ENCODE measurements at places on chromosomes 3 and 15.

DNA sequence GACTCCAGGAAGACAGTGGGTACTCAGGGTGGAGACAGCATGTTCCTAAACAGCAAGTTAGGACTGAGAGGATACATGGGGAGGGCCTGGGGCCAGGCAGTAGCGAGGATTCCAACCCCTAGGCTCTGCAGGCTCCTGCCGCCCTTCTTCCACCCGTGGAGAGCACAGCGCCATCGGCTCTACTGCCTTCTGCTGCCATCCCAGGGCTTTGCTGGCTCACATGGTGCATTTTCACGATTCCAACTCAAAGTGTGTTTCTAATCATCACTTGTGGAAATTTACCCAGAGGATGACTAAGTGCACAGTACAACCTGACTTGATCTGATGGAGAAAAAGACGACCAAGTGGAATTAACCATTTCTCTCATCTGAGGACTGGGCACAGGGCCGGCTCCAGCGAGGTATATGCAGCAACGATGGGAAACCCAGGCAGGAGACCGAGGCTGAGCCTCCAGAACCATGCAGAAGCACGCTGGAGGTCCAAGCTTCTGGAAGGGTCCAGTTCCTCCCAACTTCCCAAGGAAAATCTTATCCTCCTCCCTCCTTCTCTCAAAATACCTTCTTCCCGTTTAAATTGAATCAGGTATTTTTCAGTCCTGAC, 104.6 kb downstream of the LRIG1 start:
- DNase-seq = no peak

- DNase-seq = no peak
Measured at GRCh38 chr15:78407608-78408354, 30.2 kb upstream of the IREB2 start.

- no peak for DNase-seq
Measured at GRCh38 chr3:182715006-182715405, 78.3 kb upstream of the ATP11B start.

GRCh38 chr15:35771746-35772442, 225.9 kb upstream of the DPH6 start:
- no peak for DNase-seq

- DNase-seq = no peak
Measured at GRCh38 chr15:69896606-69897005, 201.1 kb downstream of the TLE3 start.

DNA sequence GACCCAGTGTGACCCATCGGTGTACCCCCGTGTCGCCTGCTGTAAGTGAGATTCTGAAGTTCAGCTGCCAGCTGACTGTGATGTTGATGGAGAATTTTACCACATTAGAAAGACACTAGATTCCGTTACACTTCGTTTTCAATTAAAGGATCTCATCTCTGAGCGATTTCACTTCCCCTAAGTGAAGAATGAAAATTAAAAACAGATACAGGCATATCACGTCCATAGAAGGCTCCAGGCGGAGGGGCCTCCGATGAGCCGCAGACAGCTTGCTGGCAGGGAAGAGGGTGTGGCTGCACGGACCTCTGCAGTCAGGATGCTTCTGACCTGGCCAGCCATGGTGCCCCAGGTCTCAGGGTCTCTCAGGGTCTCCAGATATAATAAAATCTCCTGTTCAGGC, 6.6 kb upstream of the CPN2 start:
- DNase-seq = no peak

GRCh38 chr3:136734382-136735070, 17.7 kb downstream of the STAG1 start:
- no peak for DNase-seq

GRCh38 chr3:117150628-117151027, 441.0 kb downstream of the TUSC7 start:
- no peak for DNase-seq

GRCh38 chr3:155603302-155603701, 141.6 kb downstream of the PLCH1 start:
- DNase-seq = no peak

DNA sequence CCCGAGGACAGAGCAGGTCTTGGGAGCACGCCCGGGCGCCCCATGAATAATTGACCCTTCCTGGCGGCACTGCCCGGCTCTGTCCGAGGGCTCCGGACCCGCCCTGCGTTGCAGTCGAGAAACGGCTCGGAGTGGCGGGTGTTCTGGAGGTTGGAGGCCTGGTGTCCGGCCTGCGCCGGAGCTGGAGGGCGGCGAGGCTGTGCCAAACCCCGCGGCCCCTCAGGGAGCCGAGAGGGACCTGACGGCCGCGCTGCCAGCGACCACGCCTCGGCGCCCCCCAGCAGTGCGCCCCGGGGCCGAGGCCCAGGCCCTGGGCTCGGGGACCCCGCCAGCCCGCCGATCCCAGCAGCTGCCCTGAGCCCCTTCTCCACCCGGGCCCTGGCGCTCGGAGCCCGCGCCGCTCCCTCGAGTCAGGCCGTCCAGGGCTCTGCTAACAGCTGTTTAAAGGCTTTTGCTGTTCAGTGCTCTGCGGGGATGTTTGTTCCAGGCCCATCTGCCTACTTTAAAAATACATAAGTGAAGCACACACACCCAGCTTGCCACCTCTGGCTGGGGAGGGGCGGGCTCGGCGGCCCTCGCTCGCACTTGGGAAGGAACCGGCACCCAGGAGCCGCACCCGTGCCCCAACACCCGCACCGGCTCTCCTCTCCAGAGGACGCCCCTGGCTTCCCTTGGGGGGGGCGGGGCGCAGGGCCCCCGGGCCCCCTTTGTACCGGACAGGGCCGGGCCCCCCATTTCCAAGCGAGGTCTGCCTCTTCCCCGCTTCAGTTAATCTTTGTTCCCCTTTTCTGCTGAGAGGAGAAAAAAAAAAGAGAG, 730 bp upstream of the ZNF710 start:
- no peak for DNase-seq

DNA sequence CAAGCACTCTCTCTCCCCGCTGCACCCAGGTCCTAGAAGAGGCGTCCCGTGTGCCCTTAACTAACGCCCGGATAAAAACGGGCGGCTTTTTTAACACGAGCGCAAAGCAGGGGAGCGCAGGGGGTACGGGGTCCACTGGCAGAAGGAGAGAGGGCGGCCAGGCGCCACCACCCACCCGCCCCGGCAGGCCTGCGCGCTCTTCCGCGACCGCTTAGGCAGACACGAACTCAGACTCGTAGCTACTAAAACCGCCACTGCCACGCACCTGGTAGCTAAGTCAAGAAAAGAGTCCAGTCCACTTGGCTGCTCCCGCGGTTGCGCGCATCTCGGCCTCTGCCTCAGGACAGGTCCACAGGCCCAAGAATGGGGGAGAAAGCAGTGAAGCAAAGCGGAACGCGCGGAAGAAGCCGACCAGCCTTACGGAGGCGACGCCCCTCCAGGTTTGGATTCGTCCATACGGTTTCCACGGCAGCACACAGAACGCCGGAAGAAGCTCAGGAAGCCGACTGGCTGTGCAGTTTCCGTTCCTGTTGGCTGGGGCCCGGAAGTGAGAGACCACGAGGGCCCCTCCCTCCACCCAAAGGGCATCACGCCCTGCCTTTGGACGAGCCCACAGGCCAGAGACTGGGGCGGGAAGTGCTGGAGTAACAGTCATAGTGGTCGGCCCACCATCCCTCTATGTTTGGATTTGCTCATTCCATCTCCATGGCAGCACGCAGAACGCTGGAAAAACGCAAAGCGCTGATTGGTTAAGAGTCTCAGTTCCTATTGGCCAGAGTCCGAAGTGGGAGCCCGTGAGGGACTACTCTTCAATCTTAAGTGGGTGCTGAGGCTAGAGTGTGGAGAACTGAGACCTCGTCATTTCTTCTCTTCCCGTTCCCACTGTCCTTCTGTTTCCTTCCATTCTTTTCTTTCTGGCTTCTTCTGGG, at the start of gene ULK4:
Gene ULK4 (minus strand): TSS at position 353 of the 929 bp plus-strand sequence. CDS start 7,344 bp downstream, outside the sequence.
- peak; percentile 95 for DNase-seq

- no peak for DNase-seq
Measured at GRCh38 chr3:27596921-27597320, 112.7 kb upstream of the SLC4A7 start.

- no peak for DNase-seq
Measured at GRCh38 chr15:74497584-74497983, 36.6 kb upstream of the UBL7 start.

DNA sequence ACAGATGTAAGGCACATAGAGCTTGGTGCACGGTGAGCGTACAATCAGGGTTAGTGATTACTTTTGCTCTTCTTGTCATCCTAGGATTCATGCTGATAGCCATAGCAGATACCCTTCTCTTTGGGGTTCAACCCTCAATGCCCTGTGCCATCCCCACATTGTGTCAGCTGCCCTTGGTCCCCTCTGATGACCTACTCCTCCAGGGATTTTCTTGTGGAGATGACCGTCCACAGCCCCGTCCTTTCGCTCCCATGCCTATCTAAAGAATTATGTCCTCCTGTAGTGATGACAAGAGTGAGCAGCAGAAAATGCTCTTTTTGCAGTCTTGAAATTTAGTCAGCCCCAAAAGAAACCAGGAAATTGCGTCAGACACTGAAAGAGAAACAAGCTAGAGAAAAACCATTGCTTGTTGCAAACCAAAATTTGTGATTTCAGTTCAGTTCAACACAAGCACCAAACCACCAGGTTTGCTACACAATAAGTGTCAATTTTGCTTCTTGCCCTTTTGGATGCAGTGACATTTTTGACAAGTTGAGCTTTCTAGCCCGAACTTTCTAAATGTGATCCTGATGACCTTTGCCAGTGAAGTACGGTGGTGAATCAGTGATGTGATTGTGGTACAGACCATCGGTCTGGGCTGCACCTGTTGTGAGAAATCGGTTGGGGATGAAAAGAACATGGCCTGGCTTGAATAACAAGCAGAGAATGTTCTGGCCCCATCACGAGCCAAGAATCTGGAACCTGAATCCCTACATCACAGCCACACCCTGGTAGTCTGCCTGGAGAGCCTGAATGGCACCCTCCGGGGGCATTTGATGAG, 41.3 kb downstream of the CMTM7 start:
- peak; percentile 51 for DNase-seq

- peak; percentile 8 for DNase-seq
Measured at GRCh38 chr3:134677196-134677986, 26.6 kb upstream of the KY start.

DNA sequence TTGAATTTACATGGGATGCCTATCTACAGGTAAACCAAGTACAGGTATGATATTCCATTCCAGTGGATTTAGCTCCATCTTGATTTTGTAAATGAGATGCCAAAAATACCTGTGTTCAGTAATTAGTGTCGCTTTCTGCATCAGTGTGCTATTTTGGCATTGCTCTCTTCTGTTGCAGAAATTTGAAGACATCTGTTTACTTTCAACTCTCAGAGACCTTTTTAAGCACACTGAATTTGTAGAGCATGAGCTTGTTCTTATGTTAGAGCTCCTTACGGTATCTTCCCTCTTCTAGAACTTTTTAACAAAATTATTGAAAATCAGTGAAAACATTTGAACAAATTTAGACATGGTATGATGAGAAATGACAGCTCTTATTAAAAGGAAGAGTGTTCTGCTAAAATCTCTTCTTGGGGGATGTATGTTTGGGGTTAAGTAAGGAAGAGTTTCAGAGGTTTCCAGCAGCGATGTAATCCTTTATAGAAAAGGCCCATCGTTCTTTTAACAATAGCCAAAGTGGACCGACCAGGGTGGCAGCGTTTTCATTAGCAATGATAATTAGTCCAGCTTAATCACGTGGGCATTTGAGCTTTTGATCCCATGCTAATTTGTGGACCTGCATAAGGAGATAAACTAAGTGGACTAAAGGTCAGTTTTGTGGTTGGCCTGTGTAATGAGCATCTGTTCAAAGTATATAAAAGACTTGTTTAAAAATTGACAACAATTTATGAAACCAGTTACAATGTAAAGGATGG, 385.4 kb downstream of the PTPRG start:
- DNase-seq = no peak

DNA sequence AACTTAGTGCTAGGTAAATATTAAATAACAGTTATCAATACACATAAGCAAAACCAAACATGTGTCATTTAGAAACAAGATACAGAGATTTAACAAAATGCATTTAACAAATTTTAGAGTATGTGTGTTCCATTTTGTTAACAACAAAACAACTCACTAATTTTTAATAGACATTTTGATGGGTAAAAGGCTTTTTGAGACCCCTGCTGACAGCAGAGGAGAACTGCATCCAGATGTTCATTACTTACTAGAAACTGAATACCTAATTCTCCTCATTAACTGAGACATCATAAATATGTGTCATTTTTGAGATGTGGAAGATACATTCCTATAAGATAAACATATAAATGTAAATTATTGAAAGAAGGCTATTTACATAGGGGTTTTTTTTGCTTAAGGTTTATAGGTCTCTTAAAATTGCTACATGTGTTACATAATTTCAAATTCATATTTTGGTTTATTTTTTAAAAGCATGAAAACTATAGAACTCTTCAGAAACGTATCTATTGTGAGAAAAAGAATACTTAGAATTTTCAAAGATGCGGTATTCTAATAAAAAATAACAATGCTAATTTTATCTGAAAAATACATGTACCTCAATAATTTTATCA, 1009.8 kb downstream of the TUSC7 start:
- no peak for DNase-seq

GRCh38 chr3:141328286-141329166, 39.8 kb upstream of the ZBTB38 start:
- no peak for DNase-seq

- DNase-seq = no peak
Measured at GRCh38 chr3:193940526-193940925, 195.4 kb upstream of the HES1 start.

GRCh38 chr15:27668471-27669220, 430.5 kb downstream of the OCA2 start:
- no peak for DNase-seq

DNA sequence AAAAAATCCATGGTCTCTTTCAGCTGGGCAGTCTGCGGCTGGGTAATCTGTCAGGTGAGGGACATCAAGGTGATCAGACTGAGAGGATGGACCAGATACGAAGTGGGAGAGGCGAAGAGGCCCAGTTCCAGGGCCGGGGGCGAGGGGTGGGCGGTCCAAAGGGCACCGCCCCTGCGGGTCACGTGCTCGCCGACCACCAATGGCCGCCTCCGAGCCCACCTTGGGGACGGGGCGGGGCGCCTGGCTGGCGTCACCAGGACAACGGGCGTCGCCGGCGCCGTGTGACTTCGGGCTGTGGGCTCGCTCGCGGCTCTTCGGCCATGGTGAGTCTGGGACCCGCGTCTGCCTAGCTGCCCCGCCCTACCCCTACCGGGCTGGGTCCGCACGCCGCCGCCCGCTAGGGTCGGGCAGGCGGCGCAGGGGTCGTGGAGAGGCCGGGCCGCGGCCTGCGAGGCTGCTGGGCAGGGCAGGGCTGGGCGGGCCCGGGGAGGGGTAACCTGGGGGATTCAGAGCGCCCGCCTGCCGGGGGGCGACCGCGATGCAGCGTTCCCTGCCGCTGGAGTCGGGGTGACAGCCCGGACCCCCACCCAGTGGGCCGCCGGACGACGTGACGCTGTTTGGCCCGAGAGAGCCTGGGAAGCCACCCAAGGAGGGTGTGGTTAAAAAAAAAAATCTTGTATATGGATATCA, at the start of gene FBXL2:
Gene FBXL2 (plus strand): TSS at position 250 of the 690 bp plus-strand sequence. CDS start 71 bp downstream, at position 321.
- peak; percentile 63 for DNase-seq

DNA sequence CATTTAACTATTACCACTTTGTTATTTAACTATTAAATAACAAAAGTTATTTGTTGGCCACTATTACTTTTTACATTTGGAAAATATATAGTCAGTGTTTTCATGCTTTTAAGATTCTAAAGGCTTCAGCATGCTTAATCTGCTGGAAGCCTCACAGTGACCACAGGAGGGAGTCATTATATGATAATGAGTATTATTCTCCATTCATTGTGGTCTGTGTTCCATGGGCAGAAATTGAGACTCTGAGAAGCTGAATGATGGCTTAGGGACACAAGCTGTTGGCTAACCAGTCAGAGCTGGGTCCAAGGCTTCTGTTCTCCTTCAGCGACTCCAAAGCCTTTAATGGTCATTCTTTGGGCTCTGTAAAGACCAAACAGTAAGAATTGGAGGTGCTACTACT, 64.7 kb downstream of the BFSP2 start:
- no peak for DNase-seq
